ENCODE measurements at places on chromosomes 16 and 17.

- no peak for DNase-seq
These were observed 1386.5 kb upstream of the GOT2 start for GRCh38 chr16:60120586-60120985.

DNA sequence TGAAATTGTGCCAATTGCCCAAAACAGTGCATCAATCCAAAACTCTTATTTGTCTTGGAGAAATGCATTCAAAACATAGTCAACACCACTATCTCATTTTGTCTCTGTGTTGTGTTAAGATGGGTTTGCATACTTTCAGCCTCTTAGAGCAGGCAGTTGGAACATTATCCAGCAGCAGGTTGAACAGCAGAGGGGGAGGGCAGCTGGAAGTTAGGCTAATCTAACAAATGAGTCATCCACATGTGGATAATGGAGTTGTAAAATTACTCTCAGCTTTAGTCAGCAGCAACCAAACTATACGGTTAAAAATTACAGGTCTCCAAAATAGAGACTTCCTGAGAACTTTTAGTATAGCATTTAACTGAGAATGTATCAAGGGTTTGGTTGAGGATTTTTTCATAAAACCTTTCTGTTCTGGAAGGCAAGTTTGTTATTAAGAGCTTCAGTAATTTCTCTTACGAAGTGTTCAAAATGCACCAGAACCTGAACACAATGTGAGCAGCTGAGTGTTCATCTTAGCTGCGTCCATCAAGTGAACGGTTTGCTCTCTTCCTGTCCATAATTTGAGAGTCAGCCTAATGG is 46.3 kb downstream of the PRKCA start:
- DNase-seq, result no peak

DNA sequence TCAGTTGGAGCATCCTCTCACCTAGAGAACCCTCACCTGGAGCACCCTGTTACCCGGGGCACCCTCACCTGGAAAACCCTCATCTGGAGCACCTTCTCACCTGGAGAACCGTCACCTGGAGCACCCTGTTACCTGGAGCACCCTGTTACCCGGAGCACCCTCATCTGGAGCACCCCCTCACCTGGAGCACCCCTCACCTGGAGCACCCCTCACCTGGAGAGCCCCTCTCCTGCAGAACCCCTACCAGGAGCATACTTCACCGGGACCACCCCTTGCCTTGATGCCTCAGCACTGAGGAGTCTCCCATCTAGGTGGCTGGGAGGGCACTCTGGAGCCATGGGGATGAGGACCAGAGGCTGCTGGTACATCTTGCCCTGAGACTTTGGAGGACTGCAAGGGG is 3.4 kb upstream of the FBXL16 start:
- no peak for DNase-seq

GRCh38 chr17:65684631-65685030 is 123.2 kb upstream of the AXIN2 start:
- no peak for DNase-seq

GRCh38 chr16:17461951-17462729 is 8.6 kb downstream of the XYLT1 start:
- no peak for DNase-seq

DNA sequence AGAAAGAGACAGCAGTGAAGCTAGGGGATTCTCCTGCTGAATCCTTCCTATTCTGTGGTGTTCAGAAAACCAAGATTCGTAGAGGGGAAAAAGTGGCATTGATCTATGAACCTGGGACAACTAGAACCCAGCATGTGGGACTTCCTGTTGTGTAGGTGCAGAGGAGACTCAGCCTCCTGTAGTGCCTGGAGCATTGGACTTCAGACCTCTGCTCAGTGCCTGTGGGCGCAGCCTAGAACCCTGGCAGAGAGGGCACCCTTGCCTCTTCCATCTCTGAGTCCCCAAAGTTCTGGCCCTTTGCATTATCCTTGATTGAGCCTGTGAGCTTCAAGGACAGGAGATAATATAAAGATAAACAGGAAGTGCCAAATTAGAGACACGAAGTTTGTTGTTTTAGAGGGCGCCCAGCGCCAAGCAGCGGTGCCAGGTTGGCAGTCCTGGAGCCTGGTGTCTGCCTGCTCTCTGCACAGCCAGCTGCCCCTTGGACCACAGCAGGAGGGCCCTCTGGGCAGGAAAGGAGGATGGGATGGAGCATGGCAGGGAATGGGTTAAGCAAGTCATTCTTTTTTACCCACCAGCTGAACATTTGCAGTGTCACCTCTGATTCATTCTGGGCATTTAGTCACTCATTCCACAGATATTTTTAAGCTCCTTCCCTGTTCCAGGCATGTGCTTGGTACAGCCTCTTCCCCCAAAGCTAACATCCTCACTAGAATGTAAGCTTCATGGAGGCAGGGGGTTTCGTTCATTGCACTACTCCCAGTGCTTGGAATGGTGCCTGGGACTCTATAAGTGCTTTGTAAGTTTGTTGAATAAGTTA is 11.9 kb upstream of the SP6 start:
- DNase-seq, result no peak

GRCh38 chr16:57592591-57593003 is 35.8 kb upstream of the ADGRG1 start:
- no peak for DNase-seq

DNA sequence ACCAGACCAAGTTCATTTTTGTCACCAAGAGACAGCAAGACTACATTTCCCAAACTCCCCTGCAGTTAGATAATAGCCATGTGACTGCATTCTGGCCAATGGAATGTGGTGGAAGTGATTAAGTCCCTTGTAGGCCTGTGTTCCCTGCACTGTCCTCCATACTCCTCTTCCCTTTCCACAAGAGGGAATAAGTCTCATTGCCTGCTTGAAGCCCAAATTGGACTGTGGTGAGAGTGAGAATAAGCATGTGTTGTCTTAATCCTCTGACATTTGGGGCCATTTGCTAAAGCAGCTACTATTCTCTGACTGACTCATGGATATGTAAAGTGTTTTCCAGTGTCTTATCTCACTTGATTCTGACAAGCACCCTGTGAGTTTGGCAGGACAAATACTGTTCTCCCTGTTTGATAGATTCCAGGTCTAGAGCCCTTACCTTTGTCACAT is 20.7 kb downstream of the PIK3R6 start:
- DNase-seq, result no peak

GRCh38 chr16:85364323-85365040 is 248.6 kb upstream of the GSE1 start:
- no peak for DNase-seq

GRCh38 chr16:9046667-9047055 is 44.8 kb upstream of the HAPSTR1 start:
- DNase-seq, result no peak

DNA sequence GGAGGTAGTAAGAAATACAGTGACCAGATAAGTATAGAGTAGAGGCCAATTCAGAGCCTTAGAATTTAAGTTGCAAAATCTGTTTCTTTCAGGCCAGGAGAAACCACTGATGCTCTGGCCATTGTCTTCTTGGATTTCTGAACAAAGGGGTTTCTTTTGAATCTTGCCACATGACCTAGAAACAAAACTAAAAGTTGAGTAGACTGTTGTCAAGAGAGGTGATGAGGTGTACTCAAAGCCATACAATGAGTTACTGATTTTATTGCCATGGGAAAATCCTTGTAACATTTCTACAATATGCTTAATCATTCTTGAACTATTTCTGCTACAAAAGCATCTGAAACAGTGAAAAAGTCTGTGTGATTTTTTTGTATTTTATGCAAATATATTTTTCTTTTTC is 881.3 kb downstream of the CDH11 start:
- no peak for DNase-seq

- no peak for DNase-seq
These were observed 26.3 kb downstream of the AMFR start for GRCh38 chr16:56399047-56399446.

- no peak for DNase-seq
These were observed 156.2 kb downstream of the PPM1E start for GRCh38 chr17:58911741-58912343.

DNA sequence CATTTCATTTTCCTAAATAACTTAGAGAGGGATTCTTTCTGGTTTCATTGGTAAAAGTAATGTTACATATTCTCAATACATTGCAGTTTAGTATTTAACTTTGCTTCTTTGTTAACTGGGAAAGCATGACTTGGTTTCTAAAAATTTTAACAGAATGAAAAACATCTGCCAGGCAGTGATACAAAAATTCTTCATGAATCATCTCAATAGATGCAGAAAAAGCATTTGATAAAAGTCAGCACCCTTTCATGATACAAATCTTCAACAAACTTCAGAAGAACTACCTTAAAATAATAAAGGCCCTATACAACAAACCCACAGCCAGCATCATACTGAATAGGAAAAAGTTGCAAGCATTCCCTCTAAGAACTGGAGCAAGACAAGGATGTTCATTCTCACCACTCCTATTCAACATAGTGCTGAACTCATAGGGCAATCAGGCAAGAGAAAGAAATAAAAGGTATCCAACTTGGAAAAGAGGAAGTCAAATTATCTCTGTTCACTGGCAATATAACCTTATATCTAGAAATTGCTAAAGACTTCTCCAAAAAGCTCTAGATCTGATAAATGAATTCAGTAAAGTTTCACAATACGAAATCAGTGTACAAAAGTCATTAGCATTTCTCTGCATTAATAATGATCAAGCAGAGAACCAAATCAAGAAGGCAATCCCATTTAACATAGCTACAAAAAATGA is 50.4 kb downstream of the SLFN5 start:
- DNase-seq, result no peak

DNA sequence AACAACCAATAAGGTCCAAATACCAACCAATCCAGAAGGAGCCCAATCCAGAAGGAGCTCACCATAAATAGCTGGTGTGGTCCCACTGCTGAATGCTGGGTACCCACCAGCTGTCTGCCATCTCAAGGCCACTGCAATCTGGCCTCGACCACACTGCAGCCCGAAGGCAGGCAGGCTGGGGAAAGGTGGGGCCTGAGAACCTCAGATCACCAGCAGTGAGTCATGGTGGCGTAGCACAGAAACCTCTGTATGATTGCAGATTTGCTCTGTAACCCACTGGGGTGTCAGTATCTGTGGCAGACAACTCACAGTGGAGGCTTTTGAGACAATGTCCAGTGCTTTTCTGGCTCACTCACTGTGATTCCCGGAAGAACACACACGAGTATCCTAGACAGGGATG is 14.7 kb upstream of the CMTR2 start:
- DNase-seq, result no peak

DNA sequence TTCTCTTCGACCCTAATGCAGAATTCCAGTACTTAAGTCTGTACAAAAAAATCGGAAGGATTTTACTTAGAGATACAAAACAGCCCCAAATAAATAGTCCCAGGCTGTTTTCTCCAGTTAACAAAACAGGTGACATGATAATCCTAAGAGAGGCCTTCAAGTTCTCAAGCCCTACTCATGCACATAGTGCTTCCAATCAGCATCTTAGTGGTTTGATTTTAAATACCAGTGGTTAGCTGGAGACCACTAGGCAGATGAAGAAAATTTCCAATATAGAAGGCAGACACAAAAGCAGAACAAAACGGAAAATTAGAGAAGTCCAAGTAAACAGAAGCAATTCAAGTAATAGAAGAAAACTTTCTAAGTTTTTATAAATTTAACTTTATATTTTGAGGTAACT is 5.2 kb upstream of the OR4D2 start:
- DNase-seq, result no peak

GRCh38 chr17:15031975-15032374 is 233.2 kb downstream of the PMP22 start:
- DNase-seq, result no peak

- DNase-seq, result no peak
These were observed 114.4 kb downstream of the GRIN2A start for GRCh38 chr16:10067835-10068234.

GRCh38 chr16:25155553-25156460 is 44.3 kb downstream of the LCMT1 start:
- peak; percentile 13 for DNase-seq

DNA sequence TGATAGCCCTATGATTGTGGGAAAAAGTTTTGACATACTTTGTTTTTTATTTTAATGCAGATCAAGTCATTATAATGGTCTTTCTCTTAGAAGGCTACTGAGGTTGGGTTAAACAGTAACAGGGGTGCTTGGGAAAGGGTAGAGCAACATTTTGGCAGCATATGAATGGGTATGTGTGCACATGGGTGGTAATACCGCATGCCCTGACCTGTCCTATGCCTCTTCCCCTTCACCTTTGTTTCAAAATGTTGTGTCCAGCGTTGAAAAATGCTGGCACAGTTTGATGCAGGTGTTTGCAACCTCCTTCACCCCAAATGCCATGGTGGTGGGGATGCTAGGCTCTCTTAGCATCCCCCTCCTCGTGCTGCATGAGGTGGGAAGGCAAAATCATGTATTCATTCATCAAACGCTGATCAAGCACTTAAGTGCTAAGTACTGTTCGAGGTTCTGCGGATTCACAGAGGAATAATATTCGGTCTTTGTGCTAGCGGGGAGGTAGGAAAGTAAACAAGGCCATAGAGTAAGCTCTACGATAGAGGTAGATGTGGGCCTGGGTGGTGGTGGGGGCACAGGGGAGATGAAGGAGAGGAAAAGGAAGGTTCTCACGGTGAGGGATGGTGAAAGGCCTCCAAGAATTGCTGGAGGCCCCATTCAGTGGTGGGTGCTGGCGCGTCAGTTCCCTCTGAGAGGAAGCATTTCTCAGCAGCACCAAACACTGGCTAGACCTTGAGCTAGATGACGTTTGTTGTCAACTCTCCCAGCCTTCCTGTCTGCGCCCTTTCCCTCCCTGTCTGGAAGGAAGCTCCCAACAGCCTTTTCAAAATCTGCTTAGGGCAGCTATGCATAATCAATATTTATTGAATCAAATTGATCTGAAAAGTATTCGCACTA is 13.3 kb upstream of the MARCHF10 start:
- no peak for DNase-seq

- no peak for DNase-seq
These were observed 17.7 kb downstream of the KNOP1 start for GRCh38 chr16:19700319-19700781.

GRCh38 chr16:4060823-4061222 is 55.4 kb downstream of the ADCY9 start:
- DNase-seq, result no peak

- no peak for DNase-seq
These were observed 24.3 kb downstream of the CCL4 start for GRCh38 chr17:36127911-36128310.

- DNase-seq, result no peak
These were observed 77.6 kb downstream of the EMP2 start for GRCh38 chr16:10502776-10503175.

GRCh38 chr16:78506367-78507193 is 407.1 kb downstream of the WWOX start:
- no peak for DNase-seq

- DNase-seq, result no peak
These were observed 20.9 kb upstream of the CPSF4L start for GRCh38 chr17:73282629-73283028.

GRCh38 chr16:54628796-54629625 is 301.7 kb upstream of the IRX5 start:
- DNase-seq, result no peak

GRCh38 chr16:86962259-86962658 is 354.9 kb downstream of the C16orf95 start:
- no peak for DNase-seq

Measured in activated CD4-positive, alpha-beta T cell treated with anti-CD3 and anti-CD28 coated beads for 24 hours (primary cell).